ENCODE measurements at places on chromosomes 11 and 22.

DNA sequence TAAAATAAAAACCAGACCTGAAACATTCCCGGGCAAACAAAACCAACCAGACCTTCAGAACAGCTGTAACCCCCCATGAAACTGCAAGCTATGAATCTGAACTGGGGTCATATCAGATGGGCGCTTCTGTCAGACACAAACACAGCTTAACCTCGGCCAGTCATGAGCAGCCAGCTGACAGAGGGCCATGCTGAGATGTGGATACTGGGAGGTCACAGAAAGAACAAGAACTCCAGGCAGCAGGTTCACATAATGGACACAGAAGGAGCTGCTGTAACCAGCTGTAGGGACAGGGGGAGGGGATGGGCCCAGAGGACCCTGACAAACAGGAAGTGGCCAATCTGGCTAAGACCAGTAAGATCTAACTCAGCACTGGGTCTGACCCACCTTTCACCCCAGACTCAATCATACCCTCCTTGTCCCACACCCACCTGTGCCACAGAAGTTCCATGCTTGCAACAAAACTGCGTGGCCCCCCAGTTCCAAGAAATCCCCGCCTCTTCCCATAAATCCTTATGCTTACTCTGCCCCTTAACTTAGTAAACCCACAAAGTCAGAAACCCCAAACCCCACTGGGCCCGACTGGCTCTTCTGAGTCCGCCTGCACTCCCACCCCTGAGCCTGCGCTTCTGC, 4.0 kb downstream of the APOL4 start:
- no peak for DNase-seq

GRCh38 chr11:60703374-60703773, 4.0 kb downstream of the MS4A8 start:
- DNase-seq = no peak

GRCh38 chr11:95284057-95285052, 53.4 kb upstream of the SESN3 start:
- no peak for DNase-seq

DNA sequence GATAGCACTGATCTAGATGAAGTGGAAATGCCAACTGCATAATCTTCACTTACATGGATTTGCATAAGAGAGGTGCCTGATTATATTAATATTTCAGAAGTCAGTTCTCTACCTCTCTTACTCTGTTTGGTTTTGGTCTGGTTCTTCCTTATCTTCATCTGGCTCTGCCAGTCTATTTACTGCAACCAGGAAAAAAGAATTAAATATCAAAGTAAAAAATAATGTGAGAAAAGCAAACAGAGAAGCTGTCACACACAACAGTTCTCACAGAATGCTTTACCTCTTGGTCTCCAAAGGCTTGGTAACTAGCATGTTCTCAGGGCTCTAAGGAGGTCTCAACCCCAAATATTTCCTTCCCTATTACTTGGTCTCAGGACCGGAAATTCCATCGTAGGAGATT, 6.7 kb downstream of the VSIG10L2 start:
- no peak for DNase-seq

GRCh38 chr11:9568854-9569587, 4.4 kb upstream of the WEE1 start:
- DNase-seq = no peak

GRCh38 chr22:32204040-32204855, 625 bp downstream of the RFPL2 start:
- no peak for DNase-seq

DNA sequence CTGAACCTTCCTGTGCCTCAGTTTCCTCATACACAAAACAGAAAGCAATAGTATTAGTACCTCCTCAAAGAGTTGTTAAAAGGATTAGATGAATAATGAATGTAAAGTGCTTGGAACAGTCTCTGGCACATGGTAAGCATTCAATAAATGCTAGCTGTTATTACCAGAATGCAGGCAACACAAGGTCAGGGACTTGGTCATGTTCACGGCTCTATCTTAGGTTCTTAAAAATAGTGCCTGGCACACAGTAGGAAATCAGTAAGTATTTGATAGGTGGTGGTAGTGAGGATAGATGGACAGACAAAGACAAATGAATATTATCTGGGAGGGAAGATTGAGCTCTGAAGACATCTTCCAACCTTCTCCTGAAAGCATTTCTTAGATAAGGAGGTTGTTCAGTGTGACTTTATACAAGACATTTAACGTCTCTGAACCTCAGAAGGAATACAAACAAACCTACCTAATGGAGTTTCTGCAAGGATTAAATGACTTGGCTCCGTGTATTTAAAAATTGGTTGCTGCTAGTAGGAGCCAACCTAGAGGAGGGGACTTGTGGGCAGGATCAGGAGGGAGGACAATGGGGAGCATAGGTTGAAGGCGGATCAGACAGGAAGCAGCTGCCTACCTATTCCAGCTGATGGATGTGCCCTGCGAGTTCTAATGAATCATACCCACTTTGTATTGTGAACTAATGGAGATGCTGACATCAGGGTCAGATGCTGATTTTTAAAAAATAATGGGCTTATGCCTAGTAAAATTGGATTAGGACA, 94.1 kb downstream of the DBX1 start:
- no peak for DNase-seq

DNA sequence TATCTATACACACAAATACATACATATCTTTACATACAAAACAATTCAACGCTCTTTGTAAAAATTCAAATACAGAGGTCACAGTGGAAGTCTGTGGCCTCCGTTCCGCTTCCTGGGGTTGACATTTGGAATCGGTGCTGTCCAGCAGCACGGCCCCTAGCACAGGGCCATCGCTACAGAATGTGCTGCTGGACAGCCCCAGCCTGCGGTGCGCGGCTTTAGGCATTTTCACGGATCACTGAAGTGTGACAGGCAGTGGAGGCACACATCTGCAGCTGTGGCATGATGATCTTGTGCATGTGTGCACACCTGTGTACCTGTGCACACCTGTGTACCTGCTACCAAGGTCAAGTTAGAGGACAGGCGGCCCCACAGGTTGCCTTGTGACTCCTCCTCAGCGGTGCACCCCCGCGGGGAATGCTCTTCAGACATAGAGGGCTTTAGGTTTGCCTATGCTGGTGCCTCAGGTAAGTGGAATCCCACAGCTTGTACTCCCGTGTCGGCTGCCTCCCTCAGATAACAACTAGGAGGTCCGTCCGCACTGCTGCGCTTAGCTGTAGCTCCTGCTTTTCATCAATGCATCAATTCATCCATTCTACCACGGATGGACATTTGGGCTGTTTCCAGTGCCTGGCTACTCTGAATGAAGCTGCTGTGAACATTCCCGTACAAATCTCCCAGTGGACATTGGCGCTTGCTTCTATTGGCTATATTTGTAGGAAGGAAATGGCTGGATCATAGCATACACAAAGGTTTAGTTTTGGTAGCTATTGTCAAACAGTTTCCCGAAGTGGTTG, 29.9 kb downstream of the GAL start:
- DNase-seq = no peak

DNA sequence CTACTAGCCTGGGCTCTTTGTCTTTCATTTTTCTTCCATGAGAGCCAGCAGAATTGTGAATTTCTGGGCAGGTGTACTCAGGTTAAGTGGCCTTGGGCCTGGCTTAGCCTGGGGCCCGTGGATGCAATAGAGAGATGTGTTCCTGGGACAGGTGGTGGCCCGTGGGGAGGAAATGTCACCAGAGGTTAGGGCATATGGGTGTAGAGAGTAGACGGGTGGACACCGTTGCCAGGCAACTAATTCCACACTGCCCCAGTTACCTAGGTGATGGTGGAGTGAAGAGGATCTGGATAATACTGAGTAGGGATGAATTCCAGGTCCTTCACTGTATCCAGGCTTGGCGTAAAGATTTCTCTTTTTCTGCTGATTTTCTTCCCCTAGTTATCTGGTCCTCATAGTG, 175.0 kb downstream of the INSC start:
- DNase-seq = no peak

DNA sequence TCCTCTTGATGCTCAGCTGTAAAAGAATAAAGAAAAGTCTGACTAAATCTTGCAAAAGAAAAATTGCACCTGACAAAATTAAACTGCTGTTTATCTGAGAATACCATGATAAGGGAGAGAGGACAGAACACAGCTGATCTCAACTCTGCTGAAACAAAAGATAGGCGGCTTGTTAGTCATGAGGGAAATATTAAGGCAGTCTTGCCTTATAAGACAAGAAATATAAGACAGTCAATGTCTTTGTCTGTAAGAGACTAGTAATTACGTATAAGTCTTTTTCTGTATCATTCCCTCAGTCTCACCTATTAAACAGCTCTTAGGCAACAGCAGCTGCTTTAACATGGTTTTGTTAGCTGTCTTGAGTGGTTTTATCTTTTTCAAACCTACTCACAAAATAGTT, 296.6 kb downstream of the LUZP2 start:
- DNase-seq = no peak

- peak; percentile 55 for DNase-seq
Observed at GRCh38 chr11:75768112-75768908, at the start of gene DGAT2. Gene DGAT2 (plus strand): TSS chr11:75768778. CDS start chr11:75768992, 214 bp downstream.

DNA sequence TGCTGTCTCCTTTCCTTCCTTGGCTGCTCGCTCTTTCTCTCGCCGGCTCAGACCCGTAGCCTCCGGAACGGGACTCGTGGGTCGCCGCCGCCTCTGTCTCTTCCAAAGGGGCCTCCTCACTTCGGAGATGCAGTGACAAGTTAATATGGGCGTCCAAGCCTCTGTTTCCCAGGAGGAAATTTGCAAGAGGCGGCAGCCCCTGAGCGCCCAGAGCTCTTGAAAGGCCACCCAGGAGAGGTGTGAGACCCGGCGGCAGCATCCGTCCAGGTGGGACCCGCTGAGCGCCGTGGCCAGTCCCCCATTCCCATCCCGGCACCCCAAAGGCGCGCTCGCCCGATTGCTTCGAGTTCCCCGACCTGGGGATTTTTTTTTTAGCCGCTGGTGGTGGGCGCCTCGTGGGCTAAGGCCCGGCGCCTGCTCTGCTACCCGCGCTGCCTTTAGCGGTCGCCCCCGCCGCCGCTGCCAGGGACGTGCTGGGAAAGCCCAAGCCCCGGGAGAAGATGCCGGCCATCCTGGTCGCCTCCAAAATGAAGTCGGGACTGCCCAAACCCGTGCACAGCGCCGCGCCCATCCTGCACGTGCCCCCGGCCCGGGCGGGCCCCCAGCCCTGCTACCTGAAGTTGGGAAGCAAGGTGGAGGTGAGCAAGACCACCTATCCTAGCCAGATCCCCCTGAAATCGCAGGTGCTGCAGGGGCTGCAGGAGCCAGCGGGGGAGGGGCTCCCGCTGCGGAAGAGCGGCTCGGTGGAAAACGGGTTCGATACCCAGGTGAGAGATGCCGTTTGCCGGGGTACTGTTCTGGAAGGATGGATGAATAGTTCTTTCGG, 772 bp downstream of the NAV2 start:
- no peak for DNase-seq

- peak; percentile 48 for DNase-seq
Observed at GRCh38 chr22:19962246-19962908, 20.8 kb upstream of the TXNRD2 start.

- no peak for DNase-seq
Observed at GRCh38 chr11:11757909-11758308, 83.9 kb upstream of the USP47 start.

- DNase-seq = no peak
Observed at GRCh38 chr11:128956401-128957201, 13.9 kb upstream of the TP53AIP1 start.

- no peak for DNase-seq
Observed at GRCh38 chr11:105429096-105429910, 180.6 kb upstream of the GRIA4 start.

- no peak for DNase-seq
Observed at GRCh38 chr11:122780296-122780949, 57.9 kb upstream of the CRTAM start.

GRCh38 chr11:5288906-5289550, 12.7 kb downstream of the OR51B4 start:
- no peak for DNase-seq

DNA sequence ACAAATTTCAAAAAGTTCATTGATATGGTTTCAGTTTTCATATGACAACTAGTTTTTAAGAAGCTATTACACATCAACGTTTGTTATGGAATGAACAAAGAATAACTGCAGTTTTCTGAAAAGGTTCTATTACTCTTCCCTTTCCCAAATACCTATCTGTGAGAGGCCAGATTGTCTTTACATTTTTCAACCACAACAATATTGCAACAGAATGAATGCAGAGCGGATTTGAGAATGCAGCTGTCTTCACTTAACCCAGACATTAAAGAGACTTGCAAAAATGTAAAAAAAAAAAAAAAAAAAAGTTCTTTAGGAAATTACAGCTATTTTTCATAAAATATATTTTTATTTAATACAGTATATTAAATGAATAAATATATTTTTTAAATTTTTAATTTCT, 250.8 kb downstream of the DDX10 start:
- DNase-seq = no peak

GRCh38 chr22:42862045-42862734, 5.1 kb upstream of the ARFGAP3 start:
- no peak for DNase-seq

DNA sequence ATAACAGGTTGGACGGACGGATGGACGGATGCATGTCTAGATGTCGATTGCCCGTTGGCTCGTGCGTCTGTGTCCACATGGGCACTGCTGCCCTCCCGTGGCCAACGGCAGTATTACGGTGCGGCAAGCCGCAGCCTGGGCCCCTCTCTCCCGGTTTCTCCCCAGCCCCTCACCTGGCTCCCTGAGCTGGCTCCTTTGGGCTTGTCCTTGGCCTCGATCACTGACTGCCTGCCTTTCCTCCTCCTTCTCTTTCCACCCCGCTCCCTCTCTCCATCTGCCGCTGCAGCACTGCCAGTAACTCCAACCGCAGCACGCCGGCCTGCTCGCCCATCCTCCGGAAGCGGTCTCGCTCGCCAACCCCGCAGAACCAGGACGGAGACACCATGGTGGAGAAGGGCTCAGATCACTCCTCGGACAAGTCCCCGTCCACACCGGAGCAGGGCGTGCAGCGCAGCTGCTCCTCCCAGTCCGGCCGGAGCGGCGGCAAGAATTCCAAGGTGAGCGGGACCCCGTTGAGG, 77.3 kb downstream of the SCN3B start:
- peak; percentile 38 for DNase-seq

DNA sequence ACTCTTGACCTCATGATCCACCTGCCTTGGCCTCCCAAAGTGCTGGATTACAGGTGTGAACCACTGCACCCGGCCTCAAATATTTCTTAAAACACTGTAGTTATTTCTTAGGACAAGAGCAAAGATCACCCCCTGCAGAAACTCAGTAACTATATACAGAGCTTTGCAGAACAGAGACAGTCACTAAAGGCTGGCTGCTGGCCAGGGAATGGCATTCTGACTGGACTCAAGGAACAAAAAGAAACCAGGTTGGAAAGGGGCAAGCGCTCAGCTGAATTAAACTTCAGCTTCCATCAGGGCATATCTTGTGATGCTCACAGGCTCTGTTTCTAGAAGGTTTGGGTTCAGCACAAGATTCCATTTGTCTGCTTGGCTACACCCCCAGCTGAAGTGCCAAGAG, 95.8 kb downstream of the ADAMTS15 start:
- DNase-seq = no peak

- DNase-seq = no peak
Observed at GRCh38 chr11:126739499-126740145, 260.9 kb downstream of the KIRREL3 start.

GRCh38 chr11:1538153-1538552, 33.9 kb downstream of the DUSP8 start:
- no peak for DNase-seq
